ENCODE measurements at places on chromosomes 1 and 21.

DNA sequence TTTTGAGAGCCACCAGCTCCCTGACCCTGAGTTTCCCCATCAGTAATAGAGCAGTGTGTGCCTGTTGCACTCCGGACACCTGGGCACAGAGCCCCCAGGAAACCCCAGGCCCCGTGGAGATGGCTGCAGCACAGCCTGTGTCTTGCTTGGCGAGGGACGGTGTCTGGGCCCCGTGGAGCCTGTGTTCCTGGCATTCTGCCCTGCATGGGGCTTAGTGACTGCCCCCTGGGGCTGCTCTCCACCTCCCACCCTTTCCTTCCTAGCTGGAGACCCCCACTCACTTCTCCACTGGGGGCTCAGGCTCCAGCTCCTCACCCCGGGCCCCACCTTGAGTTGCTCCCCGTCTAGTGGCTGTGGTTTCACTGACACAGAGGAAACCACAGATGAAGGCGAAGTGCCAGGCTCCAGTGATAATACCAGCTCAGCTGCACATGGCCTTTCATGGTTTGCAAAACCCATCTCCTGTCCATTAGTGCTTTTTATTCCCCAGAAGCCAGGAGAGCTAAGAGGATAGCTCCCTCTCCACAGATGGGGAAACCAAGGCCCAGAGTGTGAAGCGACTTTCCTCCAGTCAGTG is 39.4 kb downstream of the DMRTB1 start:
- DNase-seq: no peak

- peak; percentile 93 for DNase-seq
Observed at GRCh38 chr1:43836267-43836951, 97.2 kb upstream of the ARTN start.

DNA sequence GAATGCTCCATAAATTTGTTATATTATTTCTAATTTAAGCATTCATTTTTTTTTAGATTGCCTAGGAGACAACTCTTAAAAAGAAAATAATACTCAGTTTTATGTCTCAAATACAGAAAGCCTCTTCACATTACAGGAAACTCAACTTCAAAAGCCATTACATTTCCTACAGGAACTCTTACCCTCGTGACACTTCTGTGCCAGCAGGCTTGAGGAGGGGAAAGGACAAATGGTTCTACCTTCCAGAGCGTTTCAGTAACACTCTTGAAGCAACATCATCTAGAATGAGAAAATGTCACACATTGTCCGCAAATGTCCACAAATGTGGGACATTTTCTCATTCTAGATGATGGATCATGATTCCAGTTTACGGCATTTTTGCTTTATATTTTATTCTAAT is 51.7 kb downstream of the PTPN14 start:
- DNase-seq: no peak

DNA sequence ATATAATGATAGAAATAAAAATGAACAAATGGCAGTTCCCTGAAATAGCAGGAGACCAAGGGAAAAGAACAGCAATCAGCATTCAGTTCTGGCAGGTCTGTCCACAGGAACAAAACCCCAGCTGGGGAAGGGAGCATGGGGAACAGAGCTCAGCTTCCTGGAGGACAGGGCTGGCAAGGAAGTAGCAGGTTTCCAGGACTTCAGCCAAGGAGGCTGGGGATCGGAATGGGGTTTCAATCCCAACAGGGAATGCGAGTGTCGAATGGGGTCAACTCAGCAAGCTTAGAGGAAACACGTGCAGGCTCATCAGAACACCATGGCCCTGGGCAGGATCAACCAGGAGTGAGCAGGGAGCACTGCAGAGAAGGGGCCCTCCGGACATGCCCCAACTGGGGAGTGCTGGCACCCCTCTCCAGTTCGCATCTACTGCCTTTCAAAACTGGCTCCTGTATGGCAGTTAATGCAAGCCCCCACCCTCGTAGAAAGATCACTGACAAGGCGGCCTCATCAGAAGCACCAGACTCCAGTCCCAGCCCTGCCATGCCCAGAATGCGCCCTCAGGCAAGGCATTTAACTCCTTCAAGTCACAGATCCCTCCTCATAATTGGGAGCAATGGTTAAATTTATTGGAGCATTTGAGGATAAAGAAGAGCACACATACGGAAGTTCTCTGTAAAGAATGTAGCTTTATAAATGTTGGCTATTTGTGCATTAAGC is 72.4 kb downstream of the SEC16B start:
- no peak for DNase-seq

GRCh38 chr1:19676438-19676922 is 11.8 kb downstream of the HTR6 start:
- no peak for DNase-seq

DNA sequence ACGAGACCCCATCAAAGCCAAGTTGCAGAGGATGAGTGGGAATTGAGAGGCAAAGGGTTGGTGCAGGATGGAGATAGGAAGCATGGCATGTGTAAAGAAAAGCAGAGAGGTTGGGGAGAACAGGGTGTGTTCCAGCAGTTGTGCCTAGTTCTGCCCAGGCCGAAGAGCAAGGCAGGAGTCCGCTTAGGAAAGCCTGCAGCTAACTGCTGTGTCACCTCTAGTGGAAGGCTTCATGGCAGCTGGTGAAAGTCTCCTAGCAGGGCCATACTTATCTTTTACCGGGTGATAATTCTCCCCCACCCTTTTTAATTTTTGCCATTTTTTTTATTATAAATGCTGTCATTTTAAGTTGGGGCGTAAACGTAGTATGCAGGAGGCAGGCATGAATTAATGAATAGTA is 93.6 kb downstream of the NFIA start:
- no peak for DNase-seq

- DNase-seq: no peak
Observed at GRCh38 chr1:1089731-1090423, 15.8 kb upstream of the RNF223 start.

DNA sequence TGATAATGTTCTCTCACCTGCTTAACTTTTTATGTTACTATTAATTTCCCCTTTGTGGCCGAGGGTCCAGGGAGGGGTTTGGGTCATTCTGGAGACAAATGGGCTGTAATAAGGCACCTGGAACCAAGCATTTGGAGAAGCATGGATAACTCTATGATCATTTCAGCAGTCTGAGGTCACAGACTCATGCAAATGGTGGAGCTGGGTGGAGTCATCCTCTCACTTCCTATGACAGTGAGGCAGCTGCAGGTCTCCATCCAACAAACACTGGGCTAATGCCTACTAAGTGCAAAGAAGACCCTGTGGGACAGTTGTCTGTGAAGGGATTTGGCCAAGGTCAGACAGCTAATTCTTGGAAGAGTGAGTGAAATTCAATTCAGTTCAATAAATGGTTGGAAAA is 28.8 kb upstream of the CAMTA1 start:
- DNase-seq: no peak

DNA sequence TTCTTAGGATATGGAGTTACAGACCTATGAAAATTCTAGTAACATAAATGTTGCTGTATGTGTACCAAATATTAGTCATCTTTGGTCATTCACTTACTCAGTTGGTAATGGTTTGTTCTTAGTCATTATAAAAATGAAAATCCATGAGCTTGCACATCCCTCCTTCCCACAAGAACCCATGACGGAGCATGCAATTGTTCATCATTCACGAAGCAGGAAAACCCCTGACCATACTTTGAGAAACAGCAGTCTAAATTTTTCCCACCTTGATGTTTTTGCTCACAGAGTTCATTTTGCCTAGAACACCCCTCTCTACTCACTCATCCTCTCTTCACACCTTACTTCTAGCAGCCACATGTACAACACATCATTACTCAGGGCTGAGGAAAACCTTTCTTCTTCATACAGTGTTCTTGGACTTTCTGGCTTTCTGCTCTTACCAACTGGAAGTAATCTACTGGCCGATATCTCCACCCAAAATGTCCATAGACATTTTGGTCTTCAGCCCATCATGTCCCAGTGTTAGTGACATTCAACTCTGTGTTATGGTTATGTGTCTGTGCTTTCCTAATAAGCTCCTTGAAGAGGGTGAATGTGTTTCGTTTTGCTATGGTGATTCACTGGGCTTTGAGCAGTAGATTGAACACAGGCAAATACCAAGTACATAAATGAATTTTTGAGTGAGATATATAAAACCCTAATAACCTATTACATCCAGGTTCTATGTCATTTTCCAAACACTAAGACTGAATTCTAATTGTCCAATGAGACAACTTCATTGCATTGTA is 189.9 kb downstream of the ZC3H11B start:
- DNase-seq: no peak

DNA sequence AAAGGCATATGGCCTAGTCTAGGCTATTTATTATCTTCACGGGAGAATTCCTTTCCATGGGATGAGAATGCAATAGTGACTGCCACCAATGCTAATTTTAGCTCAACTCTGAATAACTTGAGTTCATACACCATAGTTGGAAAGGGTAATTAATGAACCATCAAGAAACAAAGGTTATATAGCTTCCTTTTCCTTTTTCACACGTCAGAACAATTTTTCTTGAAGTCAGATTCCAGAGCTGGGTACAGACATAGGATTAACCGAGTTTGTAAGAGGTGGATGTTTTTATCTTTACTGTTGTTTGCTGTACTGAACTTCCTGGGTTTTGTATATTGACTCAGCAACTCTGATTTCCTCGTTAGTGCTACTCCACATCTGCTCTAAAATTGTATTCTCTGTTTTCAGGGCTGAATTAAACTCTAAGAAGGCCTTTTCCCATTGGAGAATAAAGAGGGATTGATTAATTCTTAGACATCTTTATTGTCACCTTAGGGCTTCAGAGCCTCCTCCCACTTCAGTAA is 262.0 kb downstream of the NUF2 start:
- DNase-seq: no peak

GRCh38 chr1:206021626-206022365 is 1.9 kb downstream of the CTSE start:
- DNase-seq: no peak

Data from NCI-H1694 (cell line).